ENCODE measurements at places on chromosomes 7 and 10.

DNA sequence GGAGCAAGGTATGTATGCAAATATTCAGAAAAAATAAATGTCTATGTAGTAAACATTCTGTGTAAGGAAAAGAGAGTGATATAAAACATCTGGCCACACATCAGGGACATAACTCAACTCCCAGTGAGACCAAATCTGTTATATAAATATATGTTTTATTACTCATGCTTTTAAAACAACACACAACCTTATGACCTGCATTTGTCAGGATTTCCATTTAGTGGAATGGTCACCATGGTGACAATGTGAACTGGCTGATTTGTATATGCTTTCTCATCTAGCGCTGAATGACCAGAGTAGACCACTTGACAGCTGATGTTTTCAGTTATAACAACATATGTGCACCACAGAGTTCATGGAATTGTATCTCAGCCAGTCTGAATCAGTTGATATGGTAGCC, 551.7 kb downstream of the HTR7 start:
- DNase-seq, result peak; percentile 87

DNA sequence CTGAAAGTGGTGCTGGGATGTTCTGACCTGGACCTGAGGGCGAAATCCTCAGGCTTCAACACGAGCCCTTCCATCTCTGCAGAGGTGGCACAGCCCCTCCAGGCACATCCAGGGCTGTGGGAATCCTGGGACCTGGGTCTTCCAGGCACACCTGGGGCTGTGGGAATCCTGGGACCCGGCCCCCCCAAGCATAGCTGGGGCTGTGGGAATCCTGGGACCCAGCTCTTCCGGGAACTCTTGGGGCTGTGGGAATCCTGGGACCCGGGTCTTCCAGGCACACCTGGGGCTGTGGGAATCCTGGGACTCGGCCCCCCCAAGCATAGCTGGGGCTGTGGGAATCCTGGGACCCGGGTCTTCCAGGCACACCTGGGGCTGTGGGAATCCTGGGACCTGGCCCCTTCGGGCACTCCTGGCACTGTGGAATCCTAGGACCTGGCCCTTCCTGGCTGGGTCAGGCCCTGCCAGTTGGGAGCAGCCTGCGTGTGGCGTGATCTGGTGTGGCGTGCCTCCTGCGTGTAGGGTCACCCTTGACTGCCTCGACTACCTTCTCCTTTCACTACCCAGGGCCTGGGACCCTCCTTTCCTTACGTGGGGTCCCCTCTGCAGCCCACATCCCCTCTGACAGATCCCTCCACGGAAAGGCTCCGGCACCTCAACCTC, 124.0 kb downstream of the WDR37 start:
- DNase-seq, result no peak

DNA sequence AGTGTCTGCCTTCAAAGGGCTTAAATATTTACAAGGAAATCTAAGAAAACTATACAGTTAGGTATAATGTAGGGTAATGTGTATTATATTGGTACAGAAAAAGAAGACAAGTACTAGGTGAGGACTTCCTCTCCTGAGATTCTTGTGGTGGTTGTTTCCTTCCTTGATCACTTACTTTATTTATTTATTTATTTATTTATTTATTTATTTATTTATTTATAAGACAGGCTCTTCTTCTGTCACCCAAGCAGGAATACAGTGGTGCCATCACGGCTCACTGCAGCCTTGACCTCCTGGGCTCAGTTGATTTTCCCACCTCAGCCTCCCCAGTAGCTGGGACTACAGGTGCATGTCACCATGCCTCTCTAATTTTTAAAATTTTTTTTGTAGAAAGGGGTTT, 18.2 kb upstream of the DNAH11 start:
- DNase-seq, result no peak

- DNase-seq, result no peak
These were observed 489.7 kb upstream of the CELF2 start for GRCh38 chr10:10527861-10528562.

DNA sequence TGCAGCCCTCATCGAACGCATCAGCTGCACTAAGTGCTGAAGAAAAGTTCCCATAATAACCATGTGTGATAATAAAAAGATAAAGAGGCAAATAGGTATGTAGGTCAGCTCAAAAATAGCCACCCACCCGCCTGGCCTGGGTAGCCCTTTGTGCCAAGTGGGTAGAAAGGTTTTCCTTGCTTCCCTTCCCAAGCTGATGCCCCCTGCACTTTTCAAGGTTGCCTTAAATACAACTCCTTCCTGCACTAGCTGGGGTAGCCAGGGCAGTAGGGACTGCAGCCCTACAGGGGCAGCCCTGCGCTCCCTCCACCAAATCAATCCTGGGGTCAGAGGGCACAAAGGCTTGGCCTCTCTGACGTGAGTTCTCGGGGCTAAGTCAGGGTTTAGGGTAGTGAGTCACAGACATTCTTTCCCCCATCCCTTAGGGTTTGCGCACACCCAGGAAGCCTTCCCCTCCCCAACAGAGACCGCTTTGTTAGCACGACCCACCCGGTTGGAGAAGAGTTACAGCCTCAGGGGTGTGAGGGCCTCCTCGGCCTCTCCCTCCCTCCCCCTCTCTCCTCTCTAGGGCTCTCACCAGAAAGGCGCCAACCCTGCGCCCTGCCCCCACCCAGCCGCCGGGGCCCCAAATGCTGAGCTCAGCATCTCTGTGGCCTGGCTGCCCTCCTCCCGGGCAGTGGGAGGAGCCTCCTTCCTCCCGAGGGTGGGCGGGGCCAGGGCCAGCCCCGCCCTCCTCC, 13.3 kb upstream of the DDIT4 start:
- peak; percentile 96 for DNase-seq

GRCh38 chr10:114548662-114549061, 109.4 kb downstream of the ABLIM1 start:
- DNase-seq, result peak; percentile 28

- DNase-seq, result peak; percentile 15
These were observed 119.3 kb upstream of the SEC61G start for GRCh38 chr7:54878339-54878738.
